Naive thymus-derived CD8-positive, alpha-beta T cell (primary cell): ENCODE measurements at places on chromosomes 3 and 15.

GRCh38 chr15:76941636-76942035 is 10.1 kb downstream of the RCN2 start:
- DNase-seq = no peak

GRCh38 chr3:163644172-163644571 is 1434.1 kb downstream of the SI start:
- no peak for DNase-seq

- DNase-seq = no peak
Observed at GRCh38 chr15:39154227-39154638, 426.6 kb upstream of the THBS1 start.

DNA sequence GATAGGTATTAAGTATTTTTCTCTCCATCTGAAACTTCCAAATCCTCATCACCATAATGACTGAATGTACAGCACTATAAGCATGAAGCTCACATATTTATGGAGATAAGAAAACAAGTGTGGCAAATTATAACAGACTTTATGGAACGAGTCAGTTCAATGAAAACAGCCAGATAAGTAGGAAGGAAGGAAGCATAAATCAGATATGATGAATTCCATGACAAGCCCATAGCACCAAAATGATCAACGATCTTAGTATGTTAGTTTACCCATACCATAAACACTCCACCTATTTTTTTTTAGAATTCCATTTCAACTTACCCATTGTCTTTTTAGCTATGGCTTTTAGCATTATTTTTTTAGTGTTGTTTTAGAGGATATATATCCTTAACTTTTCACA is 169.5 kb downstream of the TNIK start:
- DNase-seq = no peak

DNA sequence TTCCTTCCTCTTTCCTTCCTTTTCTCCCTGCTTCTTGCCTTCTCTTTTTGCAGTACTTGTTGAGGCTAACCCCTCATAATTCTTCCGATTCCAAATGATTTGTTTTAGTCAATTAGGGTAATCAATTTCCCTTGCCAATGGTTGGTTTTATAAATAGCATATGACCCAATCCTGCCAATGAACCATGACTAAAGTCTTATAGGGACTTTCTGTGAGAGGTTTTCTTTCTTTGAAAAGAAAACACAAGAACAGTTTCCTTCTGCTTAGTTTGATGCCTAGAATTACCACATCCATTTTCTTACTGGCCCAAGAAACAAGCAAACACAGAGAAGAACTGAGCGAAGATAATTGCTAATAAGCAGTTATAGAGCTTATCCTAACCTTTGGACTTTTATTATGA is 292.5 kb upstream of the SATB1 start:
- DNase-seq = no peak

DNA sequence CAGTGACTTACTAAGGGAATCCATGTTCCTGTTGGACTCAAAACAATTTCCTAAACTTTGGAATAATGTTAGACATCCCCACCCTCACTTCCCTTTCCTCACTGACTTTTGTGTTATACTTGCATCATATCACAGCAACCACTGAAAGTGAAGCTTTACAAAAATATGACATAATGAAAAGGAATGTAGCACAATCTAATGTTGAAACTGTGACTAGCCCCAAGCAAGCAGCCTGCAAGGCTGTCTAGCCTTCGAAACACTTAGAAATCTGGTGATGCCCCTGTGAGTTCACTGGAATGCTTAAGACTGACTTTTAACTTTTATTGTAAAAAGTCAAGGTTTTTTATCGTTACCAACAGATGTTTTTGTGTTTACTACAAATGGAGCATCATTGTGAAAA is 203.7 kb upstream of the ZNF385D start:
- no peak for DNase-seq
